NCI-H226 (cell line): ENCODE measurements at places on chromosomes 4 and X.

DNA sequence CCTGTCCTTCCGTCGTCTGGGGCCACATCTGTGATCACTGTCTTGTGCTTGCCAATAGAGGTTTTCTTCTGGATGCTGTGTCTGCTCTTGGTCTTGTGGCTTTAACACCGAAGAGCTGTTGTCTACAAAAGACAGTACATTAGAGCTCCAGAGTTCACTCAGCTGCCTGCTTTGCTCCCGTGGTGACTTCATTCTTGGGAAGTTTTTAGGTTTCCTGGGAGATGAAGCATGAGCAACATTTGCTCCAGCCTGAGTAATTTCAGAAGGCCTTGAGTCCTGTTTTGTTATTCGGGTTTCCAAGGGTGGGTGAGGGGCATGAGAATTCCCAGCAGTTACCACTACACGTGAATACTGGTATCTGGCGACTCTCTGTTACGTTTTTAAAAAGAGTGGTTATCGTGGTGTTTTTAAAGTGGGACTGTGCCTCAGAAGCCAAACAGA, 189.2 kb downstream of the SHROOM3 start:
- DNase-seq: peak; percentile 67

DNA sequence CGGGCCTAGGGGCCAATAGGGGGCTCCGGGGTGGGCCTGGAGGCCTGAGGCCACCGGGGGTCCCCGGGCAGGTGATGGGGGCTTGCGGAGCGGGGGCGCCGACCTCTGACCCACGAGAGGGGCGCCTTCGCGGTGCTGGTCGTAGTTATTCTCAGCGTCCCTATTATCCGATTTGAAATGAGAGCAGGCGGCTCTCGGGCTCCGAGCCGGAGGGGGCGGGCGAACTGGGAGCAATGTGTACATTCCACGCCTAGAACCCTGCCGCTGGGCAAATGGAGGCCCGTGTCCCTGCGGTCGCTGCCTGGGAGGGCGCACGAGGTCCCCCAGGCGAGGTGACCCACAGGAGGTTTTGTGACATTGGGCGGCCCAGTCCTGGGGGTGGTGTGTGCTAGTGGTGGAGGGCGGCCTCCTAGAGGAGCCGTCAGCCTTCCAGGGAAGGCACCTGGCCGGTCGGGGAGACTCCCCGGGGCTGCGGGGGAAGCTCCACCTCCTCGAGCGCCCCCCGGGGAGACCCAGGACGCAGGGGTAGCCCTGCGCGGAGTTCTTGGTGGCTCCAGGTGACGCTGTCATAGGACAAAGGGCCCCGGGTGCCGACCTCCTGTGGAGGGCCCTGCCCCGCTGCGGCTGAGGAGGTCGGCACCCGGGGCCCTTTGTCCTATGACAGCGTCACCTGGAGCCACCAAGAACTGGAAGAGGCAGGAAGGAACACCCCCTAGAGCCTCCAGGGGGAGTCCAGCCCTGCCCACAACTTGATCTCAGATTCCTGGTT, 102.6 kb upstream of the PRKX start:
- no peak for DNase-seq

DNA sequence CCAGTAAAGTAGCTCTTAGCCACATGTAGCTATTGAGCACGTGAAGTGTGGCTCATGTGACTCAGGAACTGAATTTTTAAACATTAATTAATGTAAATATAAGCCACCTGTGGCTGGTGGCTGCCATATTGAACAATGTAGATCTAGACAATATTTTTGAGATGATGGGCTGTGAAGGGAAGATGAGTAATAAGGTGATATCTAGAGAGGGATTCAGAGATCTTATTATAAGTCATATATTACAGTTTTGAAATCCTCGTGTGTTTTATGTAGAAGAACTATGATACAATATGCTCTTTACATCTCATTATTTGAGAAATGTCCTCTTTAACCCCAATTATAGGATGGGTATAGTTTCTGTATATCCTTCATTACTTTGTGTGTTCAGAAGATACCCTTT, 5.6 kb downstream of the GAR1 start:
- DNase-seq: no peak

GRCh38 chr4:158538176-158538575, 16.5 kb downstream of the RXFP1 start:
- DNase-seq: peak; percentile 91

- DNase-seq: no peak
These were observed 875 bp downstream of the RGS12 start for GRCh38 chr4:3293401-3294391.

- no peak for DNase-seq
These were observed 279.6 kb upstream of the CLNK start for GRCh38 chr4:10963958-10964703.

DNA sequence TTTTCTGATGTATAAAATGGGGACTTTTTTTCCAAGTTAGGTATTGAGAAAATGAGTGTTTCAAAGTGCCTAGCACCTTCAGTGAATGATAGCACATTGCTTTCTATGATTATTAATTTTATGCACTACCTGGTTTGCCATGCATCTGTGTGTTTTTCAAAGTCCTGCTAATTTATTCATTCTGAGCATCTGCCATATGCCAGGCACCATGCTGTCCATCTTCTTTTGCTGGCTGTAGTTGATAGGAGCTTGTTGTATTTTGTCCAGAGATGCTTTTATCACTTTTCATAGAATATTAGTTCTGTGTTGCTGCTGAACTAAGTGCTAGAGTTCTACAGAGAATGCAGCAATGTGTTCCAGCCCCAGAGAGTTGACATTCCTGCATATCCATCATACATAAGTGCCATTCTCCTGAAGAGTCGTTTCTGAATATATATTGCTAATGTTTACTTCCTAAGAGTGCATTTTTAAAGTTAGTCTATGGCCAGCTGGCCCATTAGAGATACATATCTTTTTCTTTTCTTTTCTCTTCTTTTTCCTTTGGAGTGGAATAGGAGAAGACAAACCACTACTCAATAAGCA, 49.0 kb upstream of the CLNK start:
- DNase-seq: no peak

DNA sequence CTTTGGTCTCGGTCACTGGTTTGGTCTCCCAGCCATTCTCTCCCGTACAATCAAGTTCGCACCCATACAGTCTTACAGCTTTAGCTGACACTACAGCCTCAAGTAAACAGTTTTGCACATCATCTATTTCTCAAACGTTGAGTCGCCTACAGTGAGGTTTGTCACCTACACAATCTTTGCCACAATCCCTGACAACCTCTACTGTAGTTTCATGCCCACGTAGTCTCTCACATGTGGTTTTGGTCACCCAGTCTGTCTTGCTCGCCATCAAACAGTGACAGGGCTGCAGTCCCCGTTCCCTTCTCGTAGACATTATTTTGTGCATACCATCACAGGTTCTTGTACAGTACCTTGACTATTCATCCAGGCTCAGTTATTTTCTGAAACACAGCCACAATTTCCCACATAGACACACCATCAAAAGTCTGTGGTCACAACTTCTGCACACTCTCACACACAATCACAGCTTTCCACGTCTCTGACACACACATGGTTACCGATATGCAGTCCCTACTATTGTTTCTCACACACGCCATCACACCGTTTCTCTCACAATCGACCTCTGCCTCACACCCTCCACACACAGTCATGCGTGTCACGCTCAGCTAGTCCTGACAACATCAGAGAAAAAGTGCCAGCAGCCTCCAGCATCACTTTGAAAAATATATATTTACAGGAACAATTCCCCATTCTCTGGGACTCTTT, 5.3 kb upstream of the CFP start:
- DNase-seq: no peak

DNA sequence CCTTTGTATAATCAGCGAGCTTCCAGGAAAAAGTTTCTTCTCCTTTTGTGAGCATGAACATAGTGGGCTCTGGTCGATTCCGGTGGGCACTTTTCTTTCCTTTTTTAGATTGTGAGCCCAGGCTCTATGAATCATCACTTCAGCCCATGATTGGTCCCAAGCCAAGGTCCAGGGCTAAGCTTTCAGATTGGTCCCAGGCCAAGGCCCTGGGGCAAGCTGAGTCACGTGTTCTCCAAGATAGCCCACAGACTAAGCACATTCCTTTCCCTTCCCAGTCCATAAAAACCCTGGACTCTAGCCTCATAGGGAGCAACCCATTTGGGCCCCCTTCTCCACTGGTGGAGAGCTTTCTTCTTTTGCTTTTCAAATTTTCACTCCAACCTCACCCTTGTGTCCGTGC, 430.5 kb downstream of the NAP1L3 start:
- DNase-seq: no peak

DNA sequence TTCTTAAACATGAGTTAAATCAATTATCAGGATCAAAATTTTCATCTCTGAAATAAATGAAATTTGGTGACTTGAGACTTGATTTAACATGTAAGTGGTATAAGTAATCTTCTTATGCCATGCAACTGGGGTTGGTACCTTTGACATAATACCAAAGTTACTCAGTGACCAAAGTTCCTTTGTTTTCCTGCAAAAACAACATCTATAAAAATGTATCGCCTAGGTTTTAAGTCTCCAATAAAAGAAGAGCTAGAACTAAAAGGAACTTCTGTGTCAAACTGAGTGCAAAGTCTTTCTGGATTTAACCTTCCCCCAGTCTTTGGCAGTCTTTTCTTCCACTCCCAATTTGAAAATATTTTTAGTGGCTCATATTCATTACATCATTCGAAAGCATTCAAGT, 27.6 kb downstream of the NAF1 start:
- no peak for DNase-seq

DNA sequence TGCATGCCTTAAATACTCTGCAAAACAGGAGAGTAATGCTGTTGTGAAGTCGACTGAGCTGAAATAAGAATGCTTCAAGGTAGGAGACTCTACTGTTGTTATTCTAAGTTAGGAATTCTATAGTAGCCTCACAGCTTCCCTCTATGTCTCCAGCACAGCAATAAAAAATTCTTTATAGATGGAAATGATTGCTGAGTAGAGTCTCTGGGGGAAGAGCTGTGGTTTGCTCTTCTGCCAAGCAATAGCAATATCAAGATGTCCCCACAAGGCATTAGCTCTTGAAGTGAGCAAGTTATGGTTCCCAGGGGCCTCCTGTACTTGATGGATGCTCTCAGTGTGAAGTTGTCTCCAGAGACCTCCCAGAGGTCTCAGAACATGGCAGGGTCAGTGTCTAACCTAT, 880.6 kb upstream of the FRG1 start:
- no peak for DNase-seq

DNA sequence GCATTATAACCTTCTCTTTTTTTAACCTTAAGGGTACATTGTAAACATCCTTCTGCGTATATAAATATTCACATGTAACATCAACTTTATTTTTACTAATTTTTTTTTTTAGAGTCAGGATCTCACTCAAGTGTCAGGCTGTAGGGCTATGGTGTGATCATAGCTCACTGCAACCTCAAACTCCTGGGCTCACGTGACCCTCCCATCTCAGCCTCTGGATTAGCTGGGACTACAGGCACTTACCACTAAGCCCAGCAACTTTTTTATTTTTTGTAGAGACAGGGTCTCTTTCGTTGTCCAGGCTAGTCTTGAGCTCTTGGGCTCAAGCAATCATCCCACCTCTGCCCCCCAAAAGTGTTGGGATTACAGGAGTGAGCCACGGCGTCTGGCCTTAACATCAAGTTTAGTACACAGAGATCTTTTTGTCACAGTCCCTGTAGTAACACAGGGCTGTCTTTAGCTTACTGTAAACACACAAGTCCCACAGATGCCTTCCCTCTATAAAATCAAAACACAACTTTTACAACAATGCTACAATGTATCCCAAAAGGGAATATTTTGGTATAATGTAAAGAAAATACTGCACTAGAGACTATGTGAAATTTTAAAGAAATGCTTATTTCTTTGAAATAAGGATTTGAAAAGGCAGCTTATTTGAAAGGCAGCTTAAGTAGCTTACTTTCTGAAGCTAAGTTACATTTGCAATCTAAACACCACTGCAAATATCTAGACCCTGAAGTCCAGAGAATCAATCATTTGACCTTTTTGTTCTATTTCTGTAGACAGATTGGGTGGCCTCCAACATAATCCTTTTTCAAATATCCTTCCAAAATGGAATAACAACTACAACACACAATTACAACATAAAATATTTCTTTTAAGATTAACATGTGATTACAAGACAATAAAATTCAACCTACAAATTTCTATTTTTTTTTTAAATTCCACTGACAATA, 116.0 kb downstream of the APBB2 start:
- no peak for DNase-seq
